ENCODE measurements at places on chromosomes 16 and 17.

- no peak for DNase-seq
These were observed 12.0 kb downstream of the CORO7 start for GRCh38 chr16:4404247-4404966.

DNA sequence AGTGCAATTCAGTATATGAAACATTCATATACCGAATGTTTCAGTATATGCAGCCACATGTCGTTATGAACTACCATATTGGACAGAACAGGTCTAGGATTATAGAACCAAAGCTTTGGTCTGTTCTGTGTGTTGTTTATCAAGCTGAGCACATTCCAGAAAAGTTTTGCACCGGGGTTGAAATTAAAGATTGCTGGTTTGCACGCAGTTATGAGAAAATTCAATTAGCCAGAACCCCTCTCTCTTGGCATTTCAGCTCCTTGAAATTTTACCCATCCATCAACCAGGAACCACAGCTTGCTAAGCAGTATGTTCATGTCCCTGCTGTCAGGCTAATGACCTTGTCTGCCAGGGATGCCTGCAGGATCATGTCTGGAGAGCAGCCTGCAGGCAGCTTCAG lies 9.5 kb downstream of the KRT32 start:
- no peak for DNase-seq

GRCh38 chr17:74431568-74432423 lies at the start of gene GPRC5C:
Gene GPRC5C (plus strand): TSS chr17:74432088. CDS start chr17:74439777, 7,689 bp downstream.
- no peak for DNase-seq

- no peak for DNase-seq
These were observed 26.6 kb upstream of the ATP2C2 start for GRCh38 chr16:84341528-84342295.

DNA sequence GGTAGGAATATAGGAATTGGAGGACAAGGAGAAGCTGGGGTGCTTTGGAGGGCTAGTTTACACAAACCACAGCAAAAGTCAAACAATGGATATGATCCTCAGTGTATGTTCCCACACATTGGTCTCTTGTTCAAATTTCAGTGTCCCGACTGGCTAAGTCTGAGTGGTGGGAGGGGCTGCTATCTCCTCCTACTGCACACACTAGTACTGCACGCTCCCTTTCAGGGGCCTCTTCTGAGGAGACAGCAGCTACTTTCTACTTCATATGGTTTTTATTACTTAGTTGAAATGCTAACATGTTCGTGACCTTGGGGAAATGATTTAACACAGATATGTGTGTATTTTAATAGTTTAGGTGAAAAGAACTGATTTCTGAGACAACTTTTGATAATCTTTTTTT lies 18.8 kb upstream of the KRT10 start:
- DNase-seq, result no peak

- DNase-seq, result no peak
These were observed 1159.1 kb upstream of the CDH8 start for GRCh38 chr16:63195336-63195735.

- no peak for DNase-seq
These were observed 10.2 kb upstream of the NATD1 start for GRCh38 chr17:21263376-21263775.

DNA sequence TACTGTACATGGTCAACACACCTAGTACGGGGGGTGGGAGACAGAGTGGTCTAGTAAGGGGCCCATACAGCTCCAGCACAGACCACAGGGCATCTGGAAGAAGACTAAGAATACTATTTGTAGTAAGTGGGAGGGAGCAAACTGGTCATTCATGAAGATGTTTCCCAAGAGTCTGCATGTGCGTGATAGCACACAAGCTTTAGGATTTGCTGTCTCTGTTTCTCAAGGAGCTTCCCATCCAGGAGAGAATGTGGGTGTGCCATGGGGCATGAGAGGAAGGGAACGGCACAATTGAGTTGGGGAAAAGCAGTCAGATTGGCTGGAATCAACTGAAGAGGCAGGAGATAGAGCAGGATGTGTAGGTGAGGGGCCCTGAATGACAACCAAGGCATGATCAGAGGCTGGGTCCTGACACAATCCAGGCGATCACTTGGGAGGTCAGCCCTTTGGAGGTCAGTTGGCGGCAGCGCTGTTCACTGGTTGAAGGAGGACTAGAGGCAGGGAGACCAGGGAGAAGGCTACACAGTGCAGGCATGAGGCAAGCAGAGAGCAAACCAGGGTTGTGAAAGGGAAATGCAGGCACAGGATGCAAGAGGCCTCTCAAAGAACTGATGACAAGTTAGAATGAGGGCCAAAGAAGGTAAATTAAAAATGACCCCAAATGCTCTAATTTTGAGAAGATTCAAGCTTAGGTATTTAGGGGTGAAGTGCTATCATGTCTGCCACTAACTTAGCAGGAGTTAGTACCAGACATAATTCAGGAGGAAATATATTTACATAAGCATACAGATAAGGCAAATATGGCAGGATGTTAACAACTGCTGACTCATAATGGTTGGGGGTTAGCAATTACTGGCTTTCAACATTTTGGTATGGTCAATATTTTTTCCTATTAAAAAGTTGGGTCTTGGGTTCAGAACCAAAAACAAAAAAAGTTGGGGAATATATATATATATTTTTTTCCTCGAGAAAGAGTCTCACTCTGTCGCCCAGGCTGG lies 10.3 kb downstream of the UBE2O start:
- no peak for DNase-seq

GRCh38 chr17:75848523-75849278 lies 4.5 kb upstream of the UNC13D start:
- peak; percentile 38 for DNase-seq

- no peak for DNase-seq
These were observed 4.9 kb downstream of the FBXO39 start for GRCh38 chr17:6780886-6781285.

- DNase-seq, result no peak
These were observed 13.2 kb downstream of the IL4R start for GRCh38 chr16:27326738-27327585.

GRCh38 chr17:77933777-77934398 lies 24.6 kb upstream of the TNRC6C start:
- DNase-seq, result no peak

GRCh38 chr16:68893710-68894705 lies 50.7 kb downstream of the TANGO6 start:
- DNase-seq, result no peak

- DNase-seq, result no peak
These were observed 867 bp upstream of the LIMD2 start for GRCh38 chr17:63700528-63701455.

DNA sequence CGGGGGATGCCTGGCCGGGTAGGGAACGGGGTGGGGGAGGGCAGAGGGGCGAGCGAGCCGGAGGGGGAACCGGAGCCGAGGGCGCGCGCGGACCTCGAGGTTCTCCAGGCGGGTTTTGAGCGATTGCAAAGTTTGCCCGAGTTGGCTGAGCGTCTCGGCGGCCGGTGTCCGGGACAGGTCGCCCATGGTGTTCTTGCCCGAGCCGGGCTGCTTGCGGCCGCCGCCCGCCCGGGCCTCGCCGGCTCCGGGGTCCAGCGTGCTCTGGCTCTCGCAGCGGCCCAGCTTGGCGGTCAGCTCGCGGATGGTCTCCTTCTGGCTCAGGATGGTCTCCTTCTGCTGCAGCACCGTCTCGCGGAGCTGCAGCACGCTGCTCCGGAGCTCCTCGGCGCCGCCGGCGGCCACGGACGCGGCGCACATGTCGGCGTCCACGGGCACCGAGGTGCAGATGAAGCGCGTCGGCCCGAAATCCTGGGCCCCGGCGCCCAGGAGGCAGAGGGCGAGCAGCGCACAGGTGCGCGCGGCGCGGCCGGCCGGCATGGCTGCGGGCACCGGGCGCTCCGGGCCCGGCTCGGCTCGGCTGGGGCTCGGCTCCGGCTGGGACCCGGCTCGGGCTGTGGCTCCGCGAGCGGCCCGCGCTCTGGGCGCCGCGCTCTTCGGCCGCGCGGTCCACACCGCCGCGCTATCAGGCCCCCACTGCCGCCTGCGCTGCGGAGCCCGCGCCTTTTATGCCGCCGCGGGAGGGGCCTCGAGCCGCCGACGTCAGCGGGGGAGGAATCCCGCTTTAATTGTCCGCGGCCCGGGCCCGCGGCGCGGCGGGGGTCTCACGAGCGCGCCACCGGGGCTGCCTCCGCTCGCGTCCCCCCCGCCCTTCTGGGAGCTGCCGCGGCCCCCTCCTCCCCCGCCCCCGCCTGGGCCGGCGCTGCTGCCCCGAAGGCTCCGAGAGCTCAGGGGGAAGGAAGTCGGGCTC lies at the start of gene NPTX1:
NPTX1 (minus strand) TSS at position 698 of the 967 bp plus-strand sequence; CDS start at position 537, 161 bp downstream.
- DNase-seq, result no peak

GRCh38 chr17:2388020-2388682 lies 12.7 kb downstream of the MNT start:
- DNase-seq, result no peak

GRCh38 chr16:704552-705380 lies 835 bp downstream of the FBXL16 start:
- DNase-seq, result no peak

GRCh38 chr16:78718141-78718540 lies 618.7 kb downstream of the WWOX start:
- no peak for DNase-seq

GRCh38 chr16:81189100-81189664 lies 49.3 kb upstream of the BCO1 start:
- DNase-seq, result no peak

DNA sequence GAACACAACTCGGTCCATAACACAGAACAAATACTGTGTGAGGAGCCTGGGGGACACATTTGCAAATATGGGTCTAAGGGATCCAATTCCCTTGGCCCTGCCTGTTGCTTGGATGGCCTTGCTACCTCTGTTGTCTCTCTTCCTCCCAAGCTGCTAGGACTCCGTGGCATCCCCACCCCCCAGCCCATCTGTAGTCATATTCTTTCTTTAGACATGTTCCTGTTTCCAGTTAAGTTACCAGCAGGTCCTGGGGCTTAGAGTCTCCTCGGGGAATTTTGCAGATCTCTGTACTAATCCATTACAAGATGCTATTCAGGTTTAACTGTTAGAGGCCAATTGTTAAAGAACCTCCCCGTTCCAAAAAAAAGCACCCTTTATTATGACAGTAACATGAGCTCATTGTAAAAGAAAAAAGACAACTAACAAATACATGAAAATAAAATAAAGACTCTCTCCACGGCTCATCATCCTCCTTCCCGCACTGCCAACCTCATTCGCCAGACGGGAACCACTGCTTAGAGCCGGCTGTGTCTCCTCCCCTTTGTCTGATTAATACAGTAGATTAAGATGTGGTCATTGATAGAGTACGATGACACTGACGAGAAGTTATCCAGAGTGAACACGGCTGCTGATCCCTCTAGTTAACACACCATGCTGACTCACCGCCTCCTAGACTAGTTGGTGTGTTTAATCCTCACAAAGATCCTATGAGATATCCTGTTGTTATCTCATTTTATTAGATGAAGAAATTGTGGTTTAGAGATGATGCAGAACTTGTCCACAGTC lies 22.2 kb downstream of the HS3ST4 start:
- DNase-seq, result no peak

DNA sequence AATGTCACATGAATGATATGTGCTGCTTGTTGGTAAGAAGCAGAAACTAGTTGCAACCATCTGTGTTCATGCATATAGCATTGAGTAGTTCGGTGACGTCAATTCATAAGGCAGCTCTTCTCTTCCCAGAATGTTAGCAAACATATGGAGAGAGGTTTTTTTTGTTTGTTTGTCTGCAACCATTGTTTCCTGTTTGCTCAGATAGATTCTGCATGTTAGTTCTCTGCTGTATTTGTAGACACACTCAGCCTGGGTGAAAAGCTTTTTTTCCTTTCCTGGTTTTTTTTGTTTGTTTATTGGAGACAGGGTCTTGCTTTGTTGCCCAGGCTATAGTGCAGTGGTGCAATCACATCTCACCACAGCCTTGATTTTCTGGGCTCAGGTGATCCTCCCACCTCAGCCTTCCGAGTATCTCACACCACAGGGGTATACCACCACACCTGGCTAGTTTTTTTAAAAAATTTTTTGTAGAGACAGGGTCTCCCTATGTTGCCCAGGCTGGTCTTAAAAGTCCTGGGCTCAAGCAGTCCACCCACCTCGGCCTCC lies 16.7 kb downstream of the WSB1 start:
- DNase-seq, result no peak

- no peak for DNase-seq
These were observed 4.4 kb downstream of the NECAB2 start for GRCh38 chr16:83972256-83973008.

DNA sequence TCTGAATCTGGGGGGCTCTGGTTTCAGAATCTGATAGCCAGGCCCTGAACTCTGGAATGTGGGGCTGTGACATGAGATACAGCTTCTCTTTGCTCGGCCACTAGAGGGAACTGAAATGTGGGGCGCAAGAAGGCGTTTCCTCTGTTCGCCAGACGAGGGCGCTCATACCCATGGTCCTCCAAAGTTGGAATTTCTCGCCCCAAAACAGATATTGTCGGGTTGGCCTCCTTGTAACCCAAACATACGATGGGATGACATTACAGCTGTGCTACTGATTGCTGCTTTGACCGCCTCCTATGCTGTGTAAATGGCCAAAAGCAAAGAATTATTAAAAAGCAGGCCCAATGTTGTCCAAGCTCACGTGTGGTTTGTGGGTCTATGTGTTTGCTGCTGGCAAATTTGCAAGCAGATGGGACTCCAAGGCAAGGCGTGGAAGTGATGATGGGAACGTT lies 13.1 kb upstream of the MSI2 start:
- DNase-seq, result no peak

GRCh38 chr16:14420721-14421488 lies 209.2 kb downstream of the PARN start:
- no peak for DNase-seq

DNA sequence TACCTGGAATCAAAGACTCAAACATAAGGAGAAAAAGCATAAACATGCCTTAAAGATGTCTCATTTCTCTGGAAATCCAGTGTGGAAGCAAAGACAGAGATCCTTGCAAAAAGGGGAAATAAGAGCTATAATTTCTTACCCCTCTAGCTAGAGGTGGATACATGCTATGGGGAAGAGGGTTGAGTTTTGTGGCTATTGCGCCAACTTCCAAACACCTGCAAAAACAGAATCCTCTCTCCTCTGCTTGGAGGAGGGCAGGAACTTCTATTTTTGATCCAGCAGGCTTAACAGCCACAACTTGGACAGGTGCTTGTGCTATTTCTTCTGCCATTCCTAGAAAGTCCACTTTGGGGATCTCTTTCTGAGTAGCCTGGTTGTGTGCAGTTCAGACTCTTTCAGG lies 21.5 kb upstream of the NUDT7 start:
- DNase-seq, result no peak

DNA sequence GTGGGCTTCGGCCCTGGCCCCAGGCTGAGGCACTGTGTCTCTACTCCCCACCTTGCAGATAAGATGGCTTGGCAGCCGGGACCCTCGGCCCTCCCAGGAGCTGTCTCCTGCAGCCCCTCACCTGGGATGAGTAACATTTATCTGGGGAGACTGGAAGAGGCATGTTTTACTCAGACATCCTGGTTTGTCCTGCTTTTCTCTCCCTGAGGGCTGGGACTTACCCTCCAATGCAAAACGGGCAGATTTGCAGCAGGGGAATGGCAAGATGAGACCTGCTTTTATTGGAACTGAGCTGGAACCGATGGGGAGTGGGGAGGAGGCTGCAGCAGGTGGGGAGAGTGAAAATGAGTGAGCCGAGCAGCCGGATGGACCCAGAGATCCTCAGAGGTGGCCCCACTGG lies 27.3 kb upstream of the UBE2G1 start:
- no peak for DNase-seq
